T-cell (primary cell): ENCODE measurements at places on chromosomes 1 and 21. TPM values are rescaled to one million over a fixed set of nuclear protein-coding genes. Genes with fewer than 3 reads are reported as not detected.

DNA sequence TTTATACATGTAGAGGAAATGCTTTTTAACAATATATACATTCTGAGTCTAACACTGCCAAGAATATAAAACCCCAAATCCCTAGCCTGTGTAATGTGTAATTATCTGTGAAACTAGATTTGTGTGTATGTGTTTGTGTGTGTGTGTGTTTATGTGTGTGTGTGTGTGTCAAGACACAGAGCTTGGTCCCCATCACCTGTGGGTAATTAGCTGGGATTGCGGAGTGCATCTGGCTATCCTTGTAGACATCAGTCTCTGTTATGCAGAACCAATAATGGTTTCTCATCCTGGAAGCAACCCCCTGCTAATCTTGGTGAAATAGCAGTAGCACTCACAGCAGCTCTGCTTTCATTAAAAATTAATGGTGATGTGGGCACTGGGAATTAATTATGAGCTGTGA, 26.3 kb upstream of the ST6GALNAC3 start:
- no peaks in the 10 kb centered on the region for H3K36me3 ChIP-seq
- no peaks in the 10 kb centered on the region for H3K27me3 ChIP-seq
- H3K4me3 ChIP-seq: no peak overlapping the region
- no peaks in the 10 kb centered on the region for H3K4me1 ChIP-seq

DNA sequence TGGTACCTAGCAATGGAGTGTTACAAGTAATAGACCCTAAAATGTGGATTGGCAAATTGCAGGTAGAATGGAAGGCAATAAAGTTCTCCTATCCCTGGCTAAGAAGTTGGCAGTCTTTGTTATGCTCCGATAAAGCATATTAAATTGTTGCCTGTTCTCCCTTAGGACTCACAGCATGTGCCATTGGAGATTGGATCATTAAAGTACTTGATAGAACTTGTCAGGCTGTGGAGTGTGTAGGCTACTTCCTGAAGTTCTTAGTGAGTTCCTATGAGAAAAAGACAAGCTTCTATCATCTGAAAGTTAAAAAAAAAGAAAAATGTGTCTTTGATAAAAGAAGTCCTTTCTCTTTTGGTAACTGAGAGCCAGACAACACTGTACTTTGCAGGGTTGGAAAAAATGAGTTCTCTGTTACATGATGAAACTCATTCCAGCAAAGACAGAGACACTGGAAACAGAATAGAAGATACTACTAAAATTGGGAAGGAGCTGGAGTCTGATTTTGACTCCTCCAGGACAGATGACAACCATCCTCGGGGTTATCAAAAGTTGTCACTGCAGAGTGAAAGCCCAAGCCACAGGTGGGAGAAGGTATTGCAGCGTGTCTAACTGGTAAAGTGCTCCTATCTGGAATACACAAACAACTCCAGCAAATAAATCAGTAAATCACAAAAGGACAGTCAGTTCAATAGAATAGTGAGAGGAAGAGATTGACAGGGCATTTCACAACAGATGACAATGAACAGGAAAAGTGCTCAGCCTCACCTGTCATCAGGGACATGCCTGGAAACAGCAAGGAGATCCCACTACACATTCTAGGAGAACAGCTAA, 87.5 kb upstream of the WDR26 start:
- H3K27ac ChIP-seq: no peak overlapping the region
- no peaks in the 10 kb centered on the region for H3K36me3 ChIP-seq
- no peaks in the 10 kb centered on the region for H3K27me3 ChIP-seq

The NLRP3 gene
- total RNA-seq: 2.9 TPM

- no peak for DNase-seq
- H3K27ac ChIP-seq: no peak overlapping the region
Measured at GRCh38 chr1:184416481-184416880, 29.7 kb downstream of the C1orf21 start.

GRCh38 chr1:202165942-202166843, 5.8 kb upstream of the PTPN7 start:
- H3K27ac ChIP-seq: peak overlapping the region; percentile 58
- H3K27me3 ChIP-seq: no peaks in the 10 kb centered on the region
- no peak overlapping the region for H3K4me3 ChIP-seq

The GPR157 gene
- total RNA-seq: 10.7 TPM

- no peaks in the 10 kb centered on the region for H3K36me3 ChIP-seq
- no peak for DNase-seq
- no peak overlapping the region for H3K27ac ChIP-seq
- H3K4me1 ChIP-seq: peaks cover 7% of the 10 kb centered on the region
Measured at GRCh38 chr1:225888289-225888897, 553 bp downstream of the LEFTY1 start.

DNA sequence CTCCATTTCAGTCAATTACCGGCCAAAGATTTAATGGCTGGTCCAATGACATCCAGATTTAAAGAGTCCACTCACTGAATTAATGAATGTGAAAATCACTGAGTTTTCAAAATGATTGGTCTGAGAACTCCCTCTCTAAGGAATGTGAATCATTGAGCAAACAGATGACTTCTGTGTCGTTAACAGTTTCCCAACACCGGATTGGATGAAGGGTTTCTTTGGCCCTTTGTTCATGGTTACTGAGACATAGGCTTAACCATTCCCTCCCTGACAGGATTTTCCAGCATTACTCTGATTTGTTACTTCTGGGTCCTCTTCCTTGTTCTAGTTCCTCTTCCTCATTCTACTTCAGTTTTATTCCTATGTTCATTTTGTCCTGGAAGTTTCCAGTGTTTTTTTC, 1.5 kb upstream of the CLDN17 start:
- no peak overlapping the region for H3K4me3 ChIP-seq
- no peak overlapping the region for H3K27ac ChIP-seq
- no peaks in the 10 kb centered on the region for H3K36me3 ChIP-seq

The SNX7 gene
- total RNA-seq: 1.3 TPM

DNA sequence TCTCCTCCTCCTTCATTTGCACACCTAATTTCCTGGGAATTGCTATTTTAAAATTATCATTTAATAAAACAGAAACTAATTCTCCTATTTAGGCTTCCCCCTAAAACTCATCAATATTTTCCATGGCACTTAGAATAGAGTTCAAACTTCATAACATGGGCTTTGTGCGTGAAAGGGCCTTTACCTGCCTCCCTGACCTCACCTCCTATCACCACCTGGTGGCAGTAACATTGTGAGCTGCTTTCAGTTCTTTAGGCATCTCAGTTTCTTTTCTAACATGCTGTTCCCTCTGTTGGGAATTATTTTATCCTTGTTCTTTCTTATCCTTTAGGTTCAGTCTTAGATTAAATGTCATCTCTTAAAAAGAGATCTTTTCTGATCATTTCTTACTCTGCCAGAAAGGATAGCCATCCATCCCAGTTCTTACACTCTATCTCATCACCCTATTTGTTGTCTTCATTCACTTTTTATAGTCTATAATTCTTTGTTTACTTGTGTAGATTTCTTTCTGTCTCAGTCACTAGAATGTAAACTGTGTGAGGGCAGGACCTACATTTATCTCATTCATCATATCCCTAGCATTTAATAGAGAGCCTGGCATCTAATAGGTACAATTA, 133.8 kb upstream of the KIAA1614 start:
- no peak overlapping the region for H3K4me3 ChIP-seq
- H3K27me3 ChIP-seq: no peaks in the 10 kb centered on the region
- no peak overlapping the region for H3K27ac ChIP-seq
- no peaks in the 10 kb centered on the region for H3K4me1 ChIP-seq
- no peaks in the 10 kb centered on the region for H3K36me3 ChIP-seq
- DNase-seq: no peak
